ENCODE measurements at places on chromosomes 1 and 21.

- DNase-seq: no peak
These were observed 35.2 kb downstream of the KANK4 start for GRCh38 chr1:62283986-62284385.

- DNase-seq: no peak
These were observed 58.1 kb downstream of the KIAA0040 start for GRCh38 chr1:175134500-175134899.

GRCh38 chr21:45085700-45086099, 11.3 kb downstream of the ADARB1 start:
- no peak for DNase-seq

- no peak for DNase-seq
These were observed 10.6 kb upstream of the GIPC2 start for GRCh38 chr1:78035121-78035520.

DNA sequence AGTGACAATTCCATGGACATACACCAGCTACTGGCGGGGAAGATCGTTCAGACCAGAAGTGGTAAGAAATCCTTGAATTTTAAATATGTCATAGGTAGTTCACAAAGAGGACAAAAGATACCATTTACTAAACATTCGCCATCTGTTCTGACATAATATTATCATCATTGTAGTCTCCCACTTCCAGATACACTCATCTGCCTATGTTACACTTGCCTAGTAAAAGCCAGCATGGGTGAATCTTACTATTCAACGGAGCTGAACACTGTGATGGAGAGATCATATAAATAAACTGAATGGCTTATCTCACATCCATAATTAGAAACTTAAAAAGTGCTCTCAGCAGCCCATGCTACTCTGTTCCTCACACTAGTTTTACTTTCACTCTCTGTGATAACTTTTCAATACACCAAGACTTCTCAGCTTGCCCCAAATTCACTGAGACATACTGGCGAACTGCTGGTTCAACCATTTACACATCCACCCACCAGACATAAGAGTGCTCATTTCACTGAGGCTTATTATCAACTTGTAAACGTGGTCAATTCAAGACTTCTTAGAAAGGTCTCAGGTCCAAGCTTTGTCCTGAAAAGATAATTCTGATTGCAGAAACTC, 463 bp upstream of the PRRC2C start:
- DNase-seq: no peak

GRCh38 chr1:56473582-56474270, 105.6 kb downstream of the PLPP3 start:
- no peak for DNase-seq
